ENCODE measurements at places on chromosomes 3 and 15.
A peak's percentile ranks its signal among the peaks of the same experiment; 100 is the strongest.

DNA sequence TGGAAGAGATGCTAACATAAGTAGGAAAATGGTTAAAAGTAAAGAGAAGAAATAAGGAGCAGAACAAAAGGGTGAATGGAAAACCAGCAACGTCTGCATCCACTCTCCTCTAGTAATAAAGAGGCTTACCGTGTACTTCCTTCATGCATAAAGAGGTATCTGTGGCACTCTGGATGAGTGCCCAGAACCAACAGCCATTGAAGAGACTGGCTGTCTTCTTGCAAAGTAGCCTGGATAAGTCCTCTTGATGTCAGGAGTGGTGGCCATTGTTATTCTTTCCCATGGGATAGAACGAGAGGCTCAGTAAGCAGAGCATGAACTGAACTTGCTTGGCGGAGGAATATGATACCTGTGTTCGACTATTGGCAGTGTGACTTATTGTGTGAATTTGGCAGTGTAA, 186.2 kb upstream of the RASGRP1 start:
- no peak for DNase-seq

GRCh38 chr15:44536302-44536961, 515 bp upstream of the EIF3J start:
- no peak for DNase-seq

- no peak for DNase-seq
These were observed 50.6 kb upstream of the SPATA16 start for GRCh38 chr3:173191611-173192010.

GRCh38 chr15:41585127-41586047, 26.4 kb downstream of the TYRO3 start:
- peak; percentile 6 for DNase-seq

DNA sequence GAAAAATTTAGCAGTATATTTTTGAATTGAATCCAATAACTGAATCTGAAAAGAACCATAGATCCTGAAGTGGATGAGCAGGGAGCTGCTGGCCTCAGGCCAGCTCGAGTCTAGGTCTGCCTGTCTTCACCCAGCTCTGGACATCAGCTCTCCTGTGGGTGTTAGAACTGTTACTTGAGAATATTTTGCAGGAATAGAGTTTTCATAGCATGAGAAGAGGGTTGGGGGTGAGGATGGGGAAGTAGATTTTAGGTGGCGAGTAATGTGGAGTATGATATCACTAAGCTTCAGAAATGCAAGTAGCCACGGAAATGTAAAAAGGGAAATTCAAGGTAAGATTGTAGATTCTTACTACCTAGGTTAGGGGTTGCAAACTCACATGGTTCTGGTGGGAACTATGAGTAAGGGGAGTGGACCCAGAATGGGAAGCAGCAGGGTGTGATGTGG, 6.2 kb downstream of the RAB8B start:
- no peak for DNase-seq

DNA sequence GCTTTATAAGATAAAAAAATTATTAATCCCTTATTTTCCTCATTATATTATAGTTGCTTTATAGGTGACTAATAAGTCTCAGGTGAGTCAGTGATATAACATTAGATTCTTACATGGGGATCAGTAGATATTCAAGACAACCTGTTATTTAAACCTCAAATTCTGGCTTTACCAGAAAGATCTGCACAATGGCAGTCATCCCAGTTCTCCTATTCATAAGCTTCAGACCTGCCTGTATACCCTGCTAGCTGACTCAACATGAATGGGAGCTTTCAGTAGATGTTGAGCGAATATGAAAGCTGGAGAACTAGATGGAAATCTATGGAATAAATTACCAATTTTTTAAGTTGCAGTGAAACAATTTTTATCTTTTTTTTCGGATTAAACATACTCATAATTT, 20.5 kb upstream of the CCDC54 start:
- DNase-seq, result no peak

- no peak for DNase-seq
These were observed 5.6 kb upstream of the SLC33A1 start for GRCh38 chr3:155859859-155860258.

GRCh38 chr3:170159933-170160332, 21.6 kb downstream of the PHC3 start:
- no peak for DNase-seq

GRCh38 chr3:13288732-13289718, 131.1 kb downstream of the NUP210 start:
- no peak for DNase-seq

- no peak for DNase-seq
These were observed 903.2 kb downstream of the MCTP2 start for GRCh38 chr15:95134431-95135110.

- no peak for DNase-seq
These were observed 2.0 kb downstream of the DVL3 start for GRCh38 chr3:184157206-184157605.

DNA sequence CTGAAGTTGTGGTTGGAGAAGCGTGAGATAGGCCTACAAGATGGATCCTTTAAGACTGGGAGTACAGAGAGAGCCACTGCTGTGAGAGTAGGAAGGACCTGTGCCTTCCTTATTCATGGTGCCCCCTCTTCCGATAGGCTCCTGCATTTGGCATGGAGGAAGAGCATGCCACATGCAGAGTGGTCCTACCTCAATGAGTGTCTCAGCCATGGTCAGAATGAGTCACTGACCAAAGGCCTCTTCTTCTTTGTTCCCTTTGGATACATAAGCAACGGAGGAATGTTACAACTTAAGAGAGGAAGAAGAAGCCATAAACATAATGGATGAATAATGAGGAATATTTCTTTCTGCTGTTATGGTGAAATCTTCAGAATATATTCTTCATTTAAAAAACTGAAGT, 681.2 kb upstream of the GRM7 start:
- DNase-seq, result no peak

- no peak for DNase-seq
These were observed 90.0 kb downstream of the GAP43 start for GRCh38 chr3:115713284-115713683.

GRCh38 chr3:135147657-135148056, 352.6 kb downstream of the EPHB1 start:
- DNase-seq, result no peak

DNA sequence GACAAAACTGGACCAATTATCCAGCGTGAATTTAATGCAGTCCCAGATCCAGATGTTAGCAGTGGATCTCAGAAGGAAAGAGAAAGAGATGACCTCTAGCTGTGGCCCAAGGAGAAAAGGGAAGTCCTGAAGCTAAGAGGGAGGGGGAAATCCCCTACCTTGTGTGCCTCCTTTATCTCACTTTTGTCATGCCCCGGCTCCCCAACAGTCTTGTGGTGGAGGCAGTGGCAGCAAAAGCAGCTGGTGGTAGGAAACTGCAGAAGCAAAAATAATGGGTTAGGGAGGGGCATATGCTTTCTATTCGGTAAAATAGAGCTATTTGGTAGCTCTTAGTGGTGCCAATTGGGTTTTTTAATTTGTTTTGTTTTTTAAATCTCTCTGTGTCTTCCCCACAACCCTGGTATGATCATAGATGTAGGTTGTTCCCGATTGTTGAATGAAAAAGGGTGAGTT, 56.5 kb downstream of the MCTP2 start:
- no peak for DNase-seq
